ENCODE measurements at places on chromosomes 12 and 14. TPM values are rescaled to one million over a fixed set of nuclear protein-coding genes. Genes with fewer than 3 reads are reported as not detected.

Gene KIF26A
- total RNA-seq, result 0.38 TPM

Gene ANAPC5
- 120 TPM for total RNA-seq

DNA sequence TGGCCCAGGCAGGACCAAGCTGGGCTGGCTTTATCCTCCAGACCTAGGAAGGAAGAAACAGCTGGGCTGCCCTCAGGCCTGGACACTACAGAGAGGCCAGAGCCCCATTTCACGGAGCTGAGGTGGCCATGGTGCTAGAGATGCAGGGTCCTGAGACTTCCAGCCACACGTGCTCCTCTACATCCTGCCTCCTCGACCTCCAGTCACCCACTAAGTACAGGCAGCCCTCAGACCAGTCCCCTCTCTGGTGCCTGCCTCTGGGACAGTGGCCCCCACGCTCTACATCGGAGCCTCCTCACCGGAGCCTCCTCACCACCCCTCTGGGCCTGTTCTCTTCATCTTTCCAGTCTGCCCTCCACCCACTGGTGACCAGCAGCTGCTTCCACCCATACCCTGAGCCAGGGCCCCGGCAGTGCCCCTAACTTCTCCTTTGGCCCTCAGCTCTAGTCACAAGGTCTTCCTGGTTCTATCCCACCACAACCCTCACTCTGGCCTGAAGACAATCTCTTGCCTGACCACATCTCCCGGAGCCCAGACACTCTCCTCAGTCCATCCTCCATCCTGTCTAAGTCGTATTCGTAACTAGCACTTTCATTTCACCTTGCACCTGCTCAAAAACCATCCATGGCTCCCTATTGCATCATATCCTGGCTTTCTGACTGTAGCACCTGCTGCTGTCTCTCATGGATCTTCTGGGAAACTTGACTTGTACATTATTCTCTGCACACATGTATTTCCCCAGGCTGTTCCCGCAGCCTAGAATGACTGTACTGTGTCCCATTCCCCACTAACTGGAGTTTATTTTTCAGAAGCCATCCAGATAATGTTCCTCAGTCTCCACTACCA is 43.9 kb downstream of the DIO3 start:
- H3K4me3 ChIP-seq, result no peak overlapping the region
- H3K36me3 ChIP-seq, result no peaks in the 10 kb centered on the region
- H3K4me1 ChIP-seq, result no peaks in the 10 kb centered on the region
- peaks cover 27% of the 10 kb centered on the region for H3K27me3 ChIP-seq

DNA sequence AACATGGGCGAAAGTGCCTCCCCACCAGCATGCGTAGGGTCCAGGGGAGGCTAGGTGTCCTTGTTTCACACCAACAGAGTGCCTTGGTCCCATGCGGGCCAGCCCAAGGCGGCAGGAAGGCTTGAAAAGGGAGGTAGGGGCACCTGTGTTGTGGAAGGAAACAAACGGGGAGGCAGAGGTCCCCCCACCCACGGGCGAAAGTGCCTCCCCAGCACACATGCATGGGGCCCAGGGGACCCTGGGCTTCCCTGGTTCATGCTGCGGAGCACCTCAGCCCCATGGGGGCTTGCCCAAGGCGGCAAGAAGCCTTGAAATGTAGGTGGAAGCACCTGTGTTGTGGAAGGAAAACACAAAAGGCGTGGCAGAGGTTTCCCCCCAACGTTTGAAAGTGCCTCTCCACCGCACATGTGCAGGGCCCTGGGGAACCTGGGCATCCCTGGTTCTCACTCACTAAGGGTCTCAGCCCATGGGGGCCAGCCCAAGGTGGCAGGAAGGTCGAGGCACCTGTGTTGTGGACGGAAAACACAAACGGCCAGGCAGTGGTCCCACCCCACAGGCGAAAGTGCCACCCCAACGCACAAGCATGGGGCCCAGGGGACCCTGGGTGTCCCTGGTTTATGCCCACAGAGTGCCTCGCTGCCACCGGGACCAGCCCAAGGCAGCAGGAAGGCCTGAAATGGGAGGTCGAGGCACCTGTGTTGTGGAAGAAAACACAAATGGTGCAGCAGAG is 374.7 kb downstream of the ALG10 start:
- H3K27me3 ChIP-seq, result no peaks in the 10 kb centered on the region
- no peaks in the 10 kb centered on the region for H3K36me3 ChIP-seq
- H3K4me3 ChIP-seq, result no peak overlapping the region
- H3K27ac ChIP-seq, result no peak overlapping the region

Gene AQP6
- total RNA-seq, result not detected

- peaks cover 31% of the 10 kb centered on the region for H3K36me3 ChIP-seq
- no peak overlapping the region for H3K27ac ChIP-seq
- no peak overlapping the region for H3K4me3 ChIP-seq
- no peaks in the 10 kb centered on the region for H3K27me3 ChIP-seq
- no peaks in the 10 kb centered on the region for H3K4me1 ChIP-seq
Observed at GRCh38 chr14:73170686-73171085, 34.4 kb downstream of the PSEN1 start.

Gene SMCO2
- 0.19 TPM for total RNA-seq

Gene GLIPR1L1
- not detected for total RNA-seq

- H3K4me3 ChIP-seq, result no peak overlapping the region
- H3K36me3 ChIP-seq, result no peaks in the 10 kb centered on the region
- DNase-seq, result no peak
Observed at GRCh38 chr12:2323532-2324255, 270.9 kb downstream of the CACNA1C start.

DNA sequence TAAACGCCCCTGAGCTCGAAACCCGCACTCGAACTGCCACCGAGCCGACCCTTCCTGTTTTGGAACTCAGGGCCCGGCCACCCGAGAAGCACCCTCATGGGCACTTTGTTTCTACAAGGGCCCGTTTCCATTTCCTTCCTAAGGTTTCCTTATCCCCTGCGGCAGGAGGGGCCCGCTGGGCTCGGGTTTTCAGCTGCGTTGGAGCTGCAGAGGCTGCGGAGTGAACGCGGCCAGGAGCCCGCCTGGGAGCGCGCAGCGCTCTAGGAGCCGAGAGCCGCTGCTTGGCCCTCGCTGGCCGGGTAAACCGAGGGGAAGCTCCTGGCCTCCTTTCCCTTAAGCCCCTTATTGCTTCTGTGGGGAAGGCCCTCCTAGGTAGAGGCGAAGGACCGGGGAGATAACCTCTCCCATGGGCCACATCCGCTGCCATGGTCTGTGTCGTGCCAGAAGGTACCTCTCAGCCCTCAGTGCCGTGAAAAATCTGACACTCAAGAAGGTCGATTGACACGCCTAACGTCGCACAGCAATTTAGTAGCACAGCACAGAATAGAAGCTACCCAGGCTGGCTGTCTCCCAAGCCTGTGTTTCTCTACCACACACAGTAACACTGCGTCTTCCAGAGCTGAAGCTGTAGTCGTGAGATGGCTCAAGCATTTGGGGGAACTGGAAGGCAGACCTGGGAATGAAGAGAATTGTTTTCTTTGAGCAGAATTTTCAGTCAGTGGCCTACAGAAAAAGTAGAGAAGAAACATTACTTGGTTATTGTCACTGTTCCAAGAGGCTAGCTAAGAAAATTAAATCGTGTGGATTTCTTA is 12.9 kb upstream of the CALM1 start:
- DNase-seq, result peak; percentile 77
- H3K36me3 ChIP-seq, result no peaks in the 10 kb centered on the region
- H3K27ac ChIP-seq, result no peak overlapping the region
- no peak overlapping the region for H3K4me3 ChIP-seq

Gene PYGL
- total RNA-seq, result 0.71 TPM

Gene CFAP73
- total RNA-seq, result 0.90 TPM

GRCh38 chr12:132279184-132279889 is 50.1 kb downstream of the GALNT9 start:
- H3K36me3 ChIP-seq, result no peaks in the 10 kb centered on the region
- peaks cover 10% of the 10 kb centered on the region for H3K4me1 ChIP-seq
- DNase-seq, result no peak
- H3K27me3 ChIP-seq, result peaks cover 31% of the 10 kb centered on the region
- H3K4me3 ChIP-seq, result no peak overlapping the region

GRCh38 chr12:108316176-108317086 is 22.7 kb downstream of the CMKLR1 start:
- no peak overlapping the region for H3K4me3 ChIP-seq
- peaks cover 8% of the 10 kb centered on the region for H3K4me1 ChIP-seq
- peaks cover 1% of the 10 kb centered on the region for H3K27me3 ChIP-seq
- no peak for DNase-seq

GRCh38 chr14:55084401-55085059 is 33.1 kb downstream of the MAPK1IP1L start:
- H3K4me1 ChIP-seq, result peaks cover 2% of the 10 kb centered on the region
- H3K36me3 ChIP-seq, result no peaks in the 10 kb centered on the region
- H3K27me3 ChIP-seq, result no peaks in the 10 kb centered on the region
- H3K27ac ChIP-seq, result no peak overlapping the region

DNA sequence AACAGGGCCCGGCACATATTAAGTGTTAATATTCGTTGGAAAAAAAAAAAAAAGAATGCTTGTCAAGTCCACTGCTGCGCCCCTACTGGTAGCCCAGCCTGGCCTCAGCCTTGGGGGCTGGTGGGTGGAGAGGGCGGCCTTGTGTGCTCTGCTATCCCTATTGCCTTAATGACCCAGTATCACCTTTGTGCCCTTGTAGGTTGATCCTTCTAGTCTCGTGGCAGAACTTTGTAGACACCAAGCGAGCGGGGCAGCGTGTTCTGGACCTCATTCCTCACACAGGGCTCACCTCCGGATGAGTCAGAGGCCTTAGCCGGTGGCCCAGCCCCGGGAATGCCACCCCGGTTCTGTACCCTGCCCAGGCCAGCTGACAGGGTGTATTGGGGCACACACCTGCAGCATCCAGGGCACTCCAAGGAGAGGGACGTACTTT is 1.8 kb upstream of the RCOR1 start:
- peaks cover 2% of the 10 kb centered on the region for H3K36me3 ChIP-seq
- DNase-seq, result no peak
- peak overlapping the region; percentile 67 for H3K4me3 ChIP-seq
- no peaks in the 10 kb centered on the region for H3K27me3 ChIP-seq
- no peak overlapping the region for H3K27ac ChIP-seq

GRCh38 chr12:53975064-53975471 is 314 bp upstream of the HOTAIR start:
- peaks cover 8% of the 10 kb centered on the region for H3K36me3 ChIP-seq
- no peak overlapping the region for H3K27ac ChIP-seq
- H3K4me1 ChIP-seq, result peaks cover 22% of the 10 kb centered on the region
- DNase-seq, result no peak

Gene KRT6C
- not detected for total RNA-seq

GRCh38 chr12:53200107-53200457 is 7.0 kb downstream of the ITGB7 start:
- peaks cover 38% of the 10 kb centered on the region for H3K36me3 ChIP-seq
- no peak for DNase-seq
- H3K27me3 ChIP-seq, result no peaks in the 10 kb centered on the region
- peak overlapping the region; percentile 88 for H3K27ac ChIP-seq
- peaks cover 67% of the 10 kb centered on the region for H3K4me1 ChIP-seq

Measured in activated CD4-positive, alpha-beta memory T cell treated with anti-CD3 and anti-CD28 coated beads for 36 hours (primary cell).